ENCODE measurements at places on chromosomes 12 and 14. TPM values are rescaled to one million over a fixed set of nuclear protein-coding genes. Genes with fewer than 3 reads are reported as not detected.
A peak's percentile ranks its signal among the peaks of the same experiment; 100 is the strongest.

GRCh38 chr14:92786427-92786756 is 7.7 kb upstream of the GOLGA5 start:
- no peak for DNase-seq

- no peak for DNase-seq
Measured at GRCh38 chr12:55707219-55707671, 459 bp downstream of the ITGA7 start.

DNA sequence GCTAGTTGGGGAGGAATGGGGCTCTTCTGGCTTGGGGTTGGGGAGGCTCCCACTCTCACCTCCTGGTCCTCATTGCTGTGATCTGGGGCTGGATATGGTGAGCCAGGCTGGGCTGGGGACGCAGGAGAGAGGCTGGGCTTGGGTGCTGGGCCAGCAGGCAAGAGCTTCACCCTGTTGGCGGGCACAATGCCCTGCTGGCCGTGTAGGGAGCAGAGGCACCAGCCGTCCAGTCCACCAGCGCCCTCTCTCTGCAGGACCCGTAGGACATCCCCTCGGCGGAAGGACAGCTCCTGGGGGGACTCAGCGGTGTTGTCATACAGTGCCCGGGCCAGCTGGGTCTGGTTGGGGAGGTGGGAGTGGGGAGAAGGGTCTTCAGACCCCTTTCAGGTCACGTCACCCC is 4.5 kb downstream of the EFS start:
- DNase-seq: no peak

DNA sequence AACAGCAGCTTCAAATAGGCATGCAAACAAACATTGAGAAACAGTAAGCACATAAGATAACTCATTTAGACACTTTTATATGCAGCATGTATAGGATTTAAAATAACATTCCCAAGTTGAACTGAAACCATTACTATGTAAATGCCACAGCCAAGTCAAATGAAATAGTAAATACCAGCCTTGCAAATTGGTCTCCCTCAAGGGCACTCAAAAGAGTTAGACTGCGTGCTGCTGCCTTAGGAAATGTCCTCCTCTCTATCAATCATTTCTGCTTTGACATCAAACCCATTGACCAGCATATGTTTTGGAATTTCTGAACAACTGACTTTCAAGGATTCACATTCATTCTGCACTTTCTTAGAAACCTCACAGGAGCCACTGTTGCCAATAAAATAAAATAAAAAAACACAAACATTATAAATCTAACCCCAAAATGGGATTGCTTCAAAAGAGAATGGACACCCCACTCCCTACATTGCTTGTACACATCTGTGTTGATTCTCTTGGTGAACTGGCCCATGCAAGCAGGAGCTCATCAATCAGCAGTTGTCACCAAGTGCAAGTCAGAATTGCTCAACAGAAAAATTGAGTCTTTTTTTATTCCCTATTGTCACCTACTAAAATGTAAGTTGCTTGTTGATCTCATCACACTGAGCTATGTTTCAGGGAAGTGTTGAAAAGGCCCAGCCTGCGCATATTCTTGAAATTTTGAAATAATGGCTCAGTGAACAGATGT is 256.2 kb downstream of the DAD1 start:
- DNase-seq: no peak

DNA sequence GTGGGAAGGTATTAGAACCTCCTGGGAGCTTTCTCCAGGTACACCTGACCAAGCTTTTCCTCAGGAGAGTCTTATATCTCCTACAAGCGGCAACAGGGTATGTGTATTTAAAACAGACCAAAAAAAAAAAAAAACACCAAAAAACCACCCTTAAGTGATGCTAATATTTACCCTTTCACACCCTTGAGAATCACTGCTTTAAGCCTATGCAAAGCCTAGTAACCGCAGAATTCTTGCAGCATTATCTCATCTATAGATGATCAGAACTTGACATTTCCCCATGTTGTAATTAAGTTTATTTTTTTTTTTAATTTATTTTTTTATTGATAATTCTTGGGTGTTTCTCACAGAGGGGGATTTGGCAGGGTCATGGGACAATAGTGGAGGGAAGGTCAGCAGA is 19.3 kb downstream of the ZNF641 start:
- no peak for DNase-seq

DNA sequence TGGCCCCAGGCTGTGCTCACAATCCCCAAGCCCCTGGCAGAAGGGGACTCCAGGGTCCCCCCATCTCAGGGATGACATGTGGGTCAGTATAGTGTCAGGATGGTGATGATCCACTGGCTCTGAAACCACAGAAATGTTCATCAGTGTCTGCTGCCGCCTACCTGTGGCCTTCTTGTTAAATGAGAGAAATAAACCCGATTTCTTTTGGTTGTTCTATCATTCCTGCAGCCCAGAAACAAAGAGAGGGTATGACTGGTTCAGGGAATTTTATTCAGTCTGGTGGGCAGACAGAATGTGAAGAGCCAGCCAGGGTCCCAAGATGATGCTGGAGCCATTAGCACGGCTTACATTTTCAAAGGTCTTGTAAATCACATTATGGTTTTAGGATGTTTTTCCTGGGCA is 86.6 kb downstream of the CRADD start:
- no peak for DNase-seq

DNA sequence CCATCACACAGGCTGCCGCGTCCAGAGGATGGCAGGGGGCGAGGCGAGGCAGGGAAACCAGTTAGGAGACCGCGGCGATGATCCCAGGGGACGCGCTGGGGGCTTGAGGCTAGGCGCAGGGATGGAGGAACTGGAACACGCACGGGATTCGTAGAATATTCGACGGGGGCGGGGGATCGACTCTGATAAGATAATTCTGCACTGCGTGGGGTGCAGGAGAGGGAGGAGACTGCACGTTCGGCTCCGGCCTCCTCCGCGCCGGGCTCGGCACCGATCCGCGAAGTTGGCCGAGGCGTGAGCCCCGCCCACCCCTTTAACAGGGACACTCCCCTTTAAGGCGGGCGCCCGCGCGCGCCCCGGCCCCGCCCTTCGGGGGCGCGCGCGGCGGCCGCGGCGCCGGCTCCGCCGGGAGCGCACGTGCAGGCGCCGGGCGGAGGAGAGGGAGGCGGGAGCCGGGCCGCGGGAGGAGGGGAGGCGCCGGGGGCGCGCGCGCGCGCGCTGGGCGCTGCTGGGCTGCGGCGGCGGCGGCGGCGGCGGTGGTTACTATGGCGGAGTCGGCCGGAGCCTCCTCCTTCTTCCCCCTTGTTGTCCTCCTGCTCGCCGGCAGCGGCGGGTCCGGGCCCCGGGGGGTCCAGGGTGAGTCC is at the start of gene ACVR1B:
ACVR1B (plus strand) TSS at position 501 of the 644 bp plus-strand sequence; CDS start at position 546, 45 bp downstream.
- peak; percentile 96 for DNase-seq

DNA sequence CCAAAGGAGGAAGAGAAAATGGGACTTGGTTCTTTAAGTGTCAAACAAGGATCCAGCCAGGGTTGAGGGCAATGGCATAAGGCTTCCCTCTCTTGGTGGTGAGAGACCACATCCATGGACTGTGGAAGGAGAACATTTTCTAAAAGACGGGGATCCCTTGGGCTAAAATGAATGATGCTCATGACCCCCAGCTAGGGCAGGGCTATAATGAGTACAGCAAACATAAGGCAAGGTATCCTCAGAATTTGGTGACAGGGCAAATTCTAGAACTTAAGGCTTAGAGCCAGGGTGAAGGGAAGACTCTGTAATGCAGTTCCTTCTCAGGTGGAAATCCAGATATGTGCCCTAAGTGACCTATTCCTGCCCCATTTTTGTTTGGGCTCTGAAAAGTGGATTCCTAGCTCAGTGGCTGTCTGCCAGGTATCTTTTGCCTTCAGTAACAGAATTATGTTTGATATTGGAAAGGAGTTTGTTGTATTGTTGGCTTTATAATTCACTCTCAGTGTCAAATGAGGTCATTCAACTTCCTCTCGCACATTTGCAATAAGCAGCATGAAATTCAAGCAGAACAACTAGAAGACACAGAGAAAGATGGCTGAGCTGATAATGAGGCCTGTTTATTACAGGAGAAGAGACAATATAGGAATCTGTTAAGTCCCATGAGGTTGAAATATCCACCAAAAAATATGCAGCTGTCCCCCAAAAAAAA is 76.8 kb downstream of the DAD1 start:
- peak; percentile 61 for DNase-seq

GRCh38 chr12:48156652-48157017 is 680 bp downstream of the ASB8 start:
- DNase-seq: no peak

GRCh38 chr12:120397824-120398540 is 29.0 kb upstream of the MSI1 start:
- DNase-seq: no peak

DNA sequence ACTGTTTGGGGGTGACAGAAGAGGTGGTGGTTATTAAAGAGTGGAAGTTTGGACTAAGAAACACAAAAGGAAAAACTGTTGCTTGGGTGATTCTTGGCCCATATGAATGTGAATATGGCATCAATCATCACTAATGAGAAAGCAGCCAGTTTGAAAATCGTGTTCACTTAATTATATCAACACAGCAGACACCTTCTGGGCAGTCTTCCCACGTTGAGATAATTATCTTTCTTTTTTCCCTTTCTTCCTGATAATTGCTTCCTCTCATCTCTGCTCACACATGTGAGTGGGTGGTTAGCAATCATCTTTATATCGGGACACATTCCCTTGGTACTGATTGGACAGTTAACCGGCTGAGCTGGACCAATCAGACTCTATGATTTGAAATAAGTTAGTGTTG is 539.7 kb downstream of the AACS start:
- no peak for DNase-seq

CYP46A1 gene
- 0.02 TPM for total RNA-seq

DNA sequence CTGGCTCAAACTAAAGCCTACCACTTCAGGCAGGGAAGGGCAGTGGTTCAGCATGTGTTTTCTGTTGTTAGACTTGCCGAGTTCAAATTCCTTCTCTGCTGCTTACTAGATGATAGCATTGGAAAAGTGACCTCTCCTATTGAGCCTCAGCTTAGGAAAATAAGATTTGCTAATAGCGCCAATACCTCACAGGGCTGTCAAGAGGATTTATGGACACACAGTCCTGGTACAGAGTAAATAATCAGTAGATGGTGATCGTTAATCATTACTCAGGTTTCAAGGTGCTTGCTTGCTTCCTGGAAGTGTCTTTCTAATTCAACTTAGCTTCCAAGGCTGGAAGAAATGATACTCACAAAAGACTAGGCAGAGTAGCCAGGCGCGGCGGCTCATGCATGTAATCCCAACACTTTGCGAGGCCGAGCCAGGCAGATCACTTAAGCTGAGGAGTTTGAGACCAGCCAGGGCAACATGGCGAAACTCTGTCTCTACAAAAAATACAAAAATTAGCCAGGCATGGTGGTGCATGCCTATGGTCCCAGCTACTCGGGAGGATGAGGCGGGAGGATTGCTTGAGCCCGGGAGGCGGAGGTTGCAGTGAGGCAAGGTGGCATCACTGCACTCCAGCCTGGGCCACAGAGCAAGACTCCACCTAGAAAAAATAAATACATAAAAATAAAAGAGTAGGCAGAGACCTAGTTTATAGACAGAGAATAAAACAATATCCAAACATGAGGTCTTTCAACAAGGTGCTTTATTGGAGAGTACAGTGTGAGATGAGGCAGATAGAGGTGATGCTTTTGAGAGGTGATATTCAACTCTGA is 6.0 kb downstream of the PLA2G1B start:
- DNase-seq: no peak

DNA sequence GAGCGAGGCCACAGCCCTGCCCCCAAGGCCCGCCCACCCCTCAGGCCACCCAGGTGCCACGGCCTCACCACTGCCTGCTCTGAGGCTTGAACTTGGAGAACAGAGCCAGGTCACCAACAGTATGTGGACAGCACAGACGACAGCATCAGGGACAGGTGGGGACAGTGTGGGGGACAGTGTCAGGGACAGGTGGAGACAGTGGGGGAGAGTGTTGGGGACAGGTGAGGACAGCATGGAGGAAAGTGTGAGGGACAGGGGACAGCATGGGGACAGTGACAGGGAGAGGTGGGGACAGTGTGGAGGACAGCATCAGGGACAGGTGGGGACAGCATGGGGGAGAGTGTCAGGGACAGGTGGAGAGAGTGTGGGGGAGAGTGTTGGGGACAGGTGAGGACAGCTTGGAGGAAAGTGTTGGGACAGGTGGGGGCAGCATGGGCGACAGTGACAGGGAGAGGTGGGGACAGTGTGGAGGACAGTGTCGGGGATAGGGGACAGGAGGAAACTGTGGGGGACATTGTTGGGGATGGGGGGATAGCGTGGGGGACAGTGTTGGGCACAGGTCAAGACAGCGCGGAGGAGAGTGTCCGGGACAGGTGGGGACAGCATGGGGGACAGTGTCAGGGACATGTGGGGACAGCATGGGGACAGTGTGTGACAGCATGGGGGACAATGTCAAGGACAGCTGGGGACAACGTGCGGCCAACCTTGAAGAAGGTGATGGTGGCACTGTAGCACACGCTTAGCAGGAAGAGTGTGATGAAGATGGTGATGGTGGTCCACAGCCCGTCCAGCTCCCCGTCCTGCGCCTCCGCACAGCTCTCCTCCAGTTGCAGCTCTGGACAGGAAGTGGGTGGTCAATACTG is 114.9 kb downstream of the TMEM121 start:
- no peak for DNase-seq

GRCh38 chr12:77736219-77736965 is 94.3 kb upstream of the NAV3 start:
- no peak for DNase-seq

- no peak for DNase-seq
Measured at GRCh38 chr12:805022-805632, 52.7 kb downstream of the WNK1 start.

ACRBP gene
- total RNA-seq: 0.47 TPM
